ENCODE measurements at places on chromosomes 1 and 21. TPM values are rescaled to one million over a fixed set of nuclear protein-coding genes. Genes with fewer than 3 reads are reported as not detected.

The OR2G6 gene
- total RNA-seq = not detected

The OR6K3 gene
- not detected for total RNA-seq

The SPTA1 gene
- total RNA-seq = not detected

DNA sequence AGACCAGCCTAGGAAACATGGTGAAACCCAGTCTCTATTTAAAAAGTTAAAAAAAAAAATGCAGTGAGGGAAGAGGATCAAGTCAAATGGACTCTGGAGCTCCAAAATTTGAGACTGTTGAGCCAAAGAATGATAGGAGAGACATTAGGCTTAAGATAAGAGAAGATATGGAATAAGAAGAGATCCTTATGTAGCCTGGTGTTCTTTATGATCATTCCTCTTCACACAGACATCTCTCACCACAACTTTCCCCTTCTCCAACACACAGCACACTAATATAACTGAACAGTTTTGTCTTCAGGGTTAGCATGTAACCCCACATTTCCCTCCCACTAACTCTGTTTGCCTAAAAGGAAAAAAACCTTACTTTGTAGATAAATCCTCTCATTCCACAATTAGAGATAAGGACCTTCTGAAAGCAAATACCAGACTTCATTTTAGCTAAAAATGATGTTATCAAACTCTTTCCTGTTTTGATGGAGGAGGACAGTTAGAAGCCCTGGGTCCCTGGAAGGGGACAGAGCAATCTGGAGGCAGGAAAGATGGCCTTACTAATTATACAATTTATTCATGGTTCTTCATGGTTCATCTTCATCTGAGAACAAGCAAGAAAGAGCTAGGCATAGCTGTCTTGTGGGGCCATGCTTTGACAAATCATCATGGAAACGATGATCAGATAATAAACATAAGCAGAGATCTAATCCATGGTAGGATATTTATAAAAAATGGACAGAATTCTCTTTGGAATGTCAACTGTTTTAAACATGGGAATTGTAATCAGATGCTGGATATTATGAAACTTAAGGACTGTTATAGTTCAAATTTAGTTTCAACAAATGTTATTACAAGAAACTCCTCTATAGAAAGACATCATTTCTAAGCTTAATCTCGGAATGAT lies 96.7 kb upstream of the S1PR1 start:
- DNase-seq = no peak
- H3K4me3 ChIP-seq = no peak overlapping the region
- H3K4me1 ChIP-seq = no peaks in the 10 kb centered on the region
- no peaks in the 10 kb centered on the region for H3K36me3 ChIP-seq
- no peaks in the 10 kb centered on the region for H3K27me3 ChIP-seq

- DNase-seq = no peak
- H3K27ac ChIP-seq = no peak overlapping the region
- no peak overlapping the region for H3K4me3 ChIP-seq
- no peaks in the 10 kb centered on the region for H3K4me1 ChIP-seq
- no peaks in the 10 kb centered on the region for H3K36me3 ChIP-seq
Observed at GRCh38 chr1:165960136-165960535, 132.7 kb downstream of the UCK2 start.

DNA sequence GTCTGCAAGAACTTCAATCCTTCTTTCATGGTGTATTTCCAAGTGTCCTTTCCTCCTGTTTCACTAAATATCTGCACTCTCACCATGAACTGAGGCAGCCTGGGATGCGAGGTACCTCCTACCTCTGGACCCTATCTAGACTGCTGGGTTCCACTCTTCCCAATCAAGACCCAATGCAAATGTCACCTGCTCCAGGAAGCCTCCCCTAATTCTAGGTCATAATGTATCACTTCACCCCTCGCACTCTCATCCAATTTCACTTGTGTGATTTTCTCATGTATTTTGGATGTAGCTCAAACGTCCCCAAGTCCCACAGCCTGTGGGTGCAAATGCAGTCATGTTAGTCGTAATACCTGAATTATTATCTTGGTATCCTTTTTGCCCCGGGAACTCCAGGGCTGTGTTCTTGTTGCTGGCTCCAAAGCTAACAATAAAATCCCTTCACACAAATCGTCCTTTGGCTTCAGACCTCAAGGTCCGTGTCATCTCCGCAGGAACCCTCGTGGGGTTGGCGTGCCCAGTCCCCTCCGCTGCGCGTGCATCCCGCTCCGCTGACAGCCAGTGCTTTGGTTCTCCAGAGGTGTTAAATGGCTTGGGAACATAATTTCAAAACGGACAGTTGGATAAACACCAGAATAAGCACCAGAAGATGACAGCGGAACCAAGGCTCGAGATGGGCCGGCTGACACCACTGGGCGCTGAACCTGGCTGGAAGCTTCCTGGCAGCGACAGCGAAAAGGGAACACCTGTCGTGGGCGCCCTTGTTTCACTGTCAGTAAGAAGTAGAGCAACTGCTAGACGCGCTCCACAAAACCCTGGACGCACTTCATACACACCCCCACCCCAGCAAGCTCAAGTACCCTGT lies 1.0 kb upstream of the BACH1 start:
- H3K27ac ChIP-seq = peak overlapping the region; percentile 97
- no peaks in the 10 kb centered on the region for H3K27me3 ChIP-seq
- DNase-seq = peak; percentile 21
- H3K4me3 ChIP-seq = peak overlapping the region; percentile 95
- H3K36me3 ChIP-seq = no peaks in the 10 kb centered on the region

The STUM gene
- 2.7 TPM for total RNA-seq

DNA sequence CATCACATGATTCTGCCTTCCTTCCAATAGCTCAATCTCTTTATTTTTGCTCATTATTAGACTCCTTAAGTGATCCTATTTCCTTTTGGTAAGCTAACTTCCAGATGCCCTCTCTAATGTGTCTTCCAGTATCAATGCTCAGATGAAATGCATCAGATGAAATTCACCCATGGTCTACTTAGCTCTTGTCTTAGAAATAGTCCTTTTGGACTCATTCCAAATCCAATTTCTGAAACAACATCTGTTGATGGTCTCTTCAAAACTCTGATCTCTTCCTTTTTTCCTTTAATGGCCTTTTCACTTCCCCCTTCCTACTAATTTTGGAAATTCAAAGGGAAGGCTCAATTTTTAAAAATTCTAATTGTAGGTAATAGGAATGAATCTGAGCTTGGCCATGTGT lies 81.1 kb upstream of the GREM2 start:
- H3K4me1 ChIP-seq = no peaks in the 10 kb centered on the region
- DNase-seq = no peak
- no peaks in the 10 kb centered on the region for H3K36me3 ChIP-seq

- no peaks in the 10 kb centered on the region for H3K36me3 ChIP-seq
- no peaks in the 10 kb centered on the region for H3K4me1 ChIP-seq
- no peaks in the 10 kb centered on the region for H3K27me3 ChIP-seq
- DNase-seq = no peak
Observed at GRCh38 chr1:165539306-165539705, 4.5 kb upstream of the LRRC52 start.

DNA sequence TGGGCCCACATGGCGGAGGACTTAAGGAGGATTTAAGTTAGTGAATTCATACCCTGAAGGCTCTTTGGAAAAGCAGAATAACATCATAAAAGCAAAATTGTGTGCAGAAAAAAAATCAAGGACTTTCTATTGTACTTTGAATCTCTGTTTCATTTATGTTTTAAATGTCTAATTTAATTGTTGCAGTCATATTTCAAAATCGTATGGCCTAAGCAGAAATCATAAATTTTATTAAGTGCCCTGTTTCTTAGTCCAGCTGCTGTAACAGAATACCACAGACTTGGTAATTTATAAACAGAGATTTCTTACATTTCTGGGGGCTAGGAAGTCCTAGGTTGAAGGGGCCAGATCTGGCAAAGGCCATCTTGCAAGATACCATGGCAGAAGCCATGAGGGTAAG lies 555.6 kb downstream of the LTN1 start:
- no peaks in the 10 kb centered on the region for H3K36me3 ChIP-seq
- H3K4me1 ChIP-seq = no peaks in the 10 kb centered on the region
- H3K4me3 ChIP-seq = no peak overlapping the region
- DNase-seq = no peak

GRCh38 chr1:202576816-202577215 lies 133.4 kb downstream of the SYT2 start:
- no peak overlapping the region for H3K4me3 ChIP-seq
- no peak for DNase-seq
- no peaks in the 10 kb centered on the region for H3K27me3 ChIP-seq
- H3K4me1 ChIP-seq = peaks cover 31% of the 10 kb centered on the region

GRCh38 chr1:222910699-222911098 lies 95.9 kb downstream of the DISP1 start:
- DNase-seq = no peak
- no peaks in the 10 kb centered on the region for H3K4me1 ChIP-seq
- H3K27me3 ChIP-seq = no peaks in the 10 kb centered on the region
- H3K4me3 ChIP-seq = no peak overlapping the region
- H3K27ac ChIP-seq = no peak overlapping the region

GRCh38 chr1:66758241-66758755 lies 6.0 kb downstream of the DYNLT5 start:
- no peaks in the 10 kb centered on the region for H3K36me3 ChIP-seq
- H3K27me3 ChIP-seq = peaks cover 7% of the 10 kb centered on the region
- H3K4me1 ChIP-seq = no peaks in the 10 kb centered on the region
- no peak overlapping the region for H3K4me3 ChIP-seq
- DNase-seq = no peak
- H3K27ac ChIP-seq = no peak overlapping the region

The ZNF697 gene
- total RNA-seq = 3.3 TPM

DNA sequence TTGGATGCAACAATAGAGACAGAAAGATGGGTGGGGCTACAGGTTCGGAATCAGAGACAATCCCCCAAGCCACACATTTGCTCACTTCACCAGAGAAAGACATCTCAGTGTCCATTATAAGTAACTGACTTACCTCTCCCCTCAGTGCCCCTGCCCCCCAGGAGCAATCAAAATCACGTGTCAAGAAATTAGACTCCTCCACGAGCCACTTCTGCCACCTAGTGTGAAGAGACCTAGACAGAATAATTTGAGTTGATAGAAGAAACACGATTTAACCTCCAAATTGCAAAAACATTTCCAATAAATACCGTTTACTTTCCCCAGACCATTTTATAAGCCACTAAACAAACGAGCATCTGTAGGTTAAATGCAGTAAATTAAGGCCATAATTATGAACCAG lies 123.2 kb downstream of the SLC30A10 start:
- H3K27me3 ChIP-seq = no peaks in the 10 kb centered on the region
- H3K27ac ChIP-seq = no peak overlapping the region
- no peaks in the 10 kb centered on the region for H3K4me1 ChIP-seq
- no peak for DNase-seq
- H3K36me3 ChIP-seq = no peaks in the 10 kb centered on the region

DNA sequence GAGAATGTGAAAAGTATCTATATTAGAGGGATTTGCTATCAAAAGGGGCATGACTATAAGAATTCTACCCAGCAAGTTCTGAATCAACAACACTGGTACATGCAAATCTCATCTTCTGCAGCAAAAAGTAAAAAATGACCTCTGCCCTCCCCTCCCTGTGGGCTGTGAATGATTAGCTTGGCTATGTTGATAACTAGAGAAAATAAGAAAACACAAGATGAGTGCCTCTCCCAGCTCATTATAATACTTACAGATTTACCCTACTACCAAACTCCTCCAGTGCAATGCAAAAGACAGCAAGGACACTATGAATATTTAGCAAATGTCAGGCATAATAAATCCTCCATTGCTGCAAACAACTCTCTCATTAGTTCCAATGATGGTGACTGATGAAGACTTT lies 102.4 kb downstream of the SLC45A1 start:
- H3K36me3 ChIP-seq = no peaks in the 10 kb centered on the region
- peaks cover 68% of the 10 kb centered on the region for H3K4me1 ChIP-seq
- peak overlapping the region; percentile 98 for H3K27ac ChIP-seq
- DNase-seq = peak; percentile 55

- no peak overlapping the region for H3K27ac ChIP-seq
- no peak overlapping the region for H3K4me3 ChIP-seq
- no peaks in the 10 kb centered on the region for H3K4me1 ChIP-seq
Observed at GRCh38 chr1:213697192-213697802, 290.5 kb upstream of the PROX1 start.

The KPRP gene
- total RNA-seq = not detected

GRCh38 chr1:207831517-207832327 lies 79.2 kb downstream of the CD34 start:
- no peak overlapping the region for H3K4me3 ChIP-seq
- peaks cover 57% of the 10 kb centered on the region for H3K4me1 ChIP-seq
- H3K36me3 ChIP-seq = no peaks in the 10 kb centered on the region
- H3K27me3 ChIP-seq = no peaks in the 10 kb centered on the region
- peak overlapping the region; percentile 50 for H3K27ac ChIP-seq
- DNase-seq = no peak

The LPAR3 gene
- 10.9 TPM for total RNA-seq

GRCh38 chr1:159829822-159830465 lies 3.3 kb downstream of the SLAMF8 start:
- no peaks in the 10 kb centered on the region for H3K36me3 ChIP-seq
- DNase-seq = no peak
- no peaks in the 10 kb centered on the region for H3K27me3 ChIP-seq
- H3K4me1 ChIP-seq = peaks cover 8% of the 10 kb centered on the region
- H3K4me3 ChIP-seq = no peak overlapping the region
- no peak overlapping the region for H3K27ac ChIP-seq

GRCh38 chr21:14913638-14914037 lies 151.2 kb downstream of the NRIP1 start:
- DNase-seq = no peak
- no peaks in the 10 kb centered on the region for H3K27me3 ChIP-seq
- no peaks in the 10 kb centered on the region for H3K36me3 ChIP-seq
- no peak overlapping the region for H3K4me3 ChIP-seq

The ANGPTL7 gene
- 0.79 TPM for total RNA-seq

GRCh38 chr1:33267468-33268205 lies 11.3 kb downstream of the ZNF362 start:
- no peaks in the 10 kb centered on the region for H3K4me1 ChIP-seq
- no peak for DNase-seq
- no peak overlapping the region for H3K4me3 ChIP-seq
- no peak overlapping the region for H3K27ac ChIP-seq
- no peaks in the 10 kb centered on the region for H3K27me3 ChIP-seq

- no peak overlapping the region for H3K27ac ChIP-seq
- no peak for DNase-seq
- peaks cover 5% of the 10 kb centered on the region for H3K36me3 ChIP-seq
- no peak overlapping the region for H3K4me3 ChIP-seq
- no peaks in the 10 kb centered on the region for H3K27me3 ChIP-seq
Observed at GRCh38 chr1:94514095-94514727, 27.3 kb downstream of the F3 start.

- no peak for DNase-seq
- no peak overlapping the region for H3K4me3 ChIP-seq
- no peaks in the 10 kb centered on the region for H3K27me3 ChIP-seq
- H3K4me1 ChIP-seq = peaks cover 22% of the 10 kb centered on the region
- peaks cover 31% of the 10 kb centered on the region for H3K36me3 ChIP-seq
- H3K27ac ChIP-seq = no peak overlapping the region
Observed at GRCh38 chr1:55150880-55151588, 64.1 kb downstream of the USP24 start.

- H3K27ac ChIP-seq = no peak overlapping the region
- H3K4me3 ChIP-seq = no peak overlapping the region
- no peak for DNase-seq
- no peaks in the 10 kb centered on the region for H3K27me3 ChIP-seq
Observed at GRCh38 chr21:29753216-29753615, 186.6 kb downstream of the GRIK1 start.

The HCRTR1 gene
- not detected for total RNA-seq

The HORMAD1 gene
- total RNA-seq = not detected

The LCE2B gene
- not detected for total RNA-seq

- peak within 1 kb of the TSS; percentile 71 for H3K4me3 ChIP-seq
- DNase-seq = peak; percentile 84
- H3K27ac ChIP-seq = peak within 1 kb of the TSS; percentile 88
- H3K36me3 ChIP-seq = no peaks in the 10 kb centered on the region
Observed at GRCh38 chr1:226870401-226871279, at the start of gene PSEN2. PSEN2 (plus strand) TSS chr1:226870616; CDS start chr1:226881908, 11,292 bp downstream.
